ENCODE measurements at places on chromosomes 3 and 15.

GRCh38 chr15:75725719-75726607 lies 13.3 kb upstream of the CSPG4 start:
- H3K27ac ChIP-seq: no peak overlapping the region
- H3K36me3 ChIP-seq: no peaks in the 10 kb centered on the region
- no peak for DNase-seq
- peaks cover 11% of the 10 kb centered on the region for H3K4me1 ChIP-seq

GRCh38 chr15:93072411-93073394 lies 16.3 kb downstream of the RGMA start:
- peak; percentile 74 for DNase-seq
- peaks cover 79% of the 10 kb centered on the region for H3K27me3 ChIP-seq
- H3K4me3 ChIP-seq: no peak overlapping the region
- peaks cover 18% of the 10 kb centered on the region for H3K4me1 ChIP-seq
- H3K36me3 ChIP-seq: no peaks in the 10 kb centered on the region

- DNase-seq: no peak
- no peak overlapping the region for H3K27ac ChIP-seq
- H3K36me3 ChIP-seq: no peaks in the 10 kb centered on the region
- H3K4me3 ChIP-seq: no peak overlapping the region
- no peaks in the 10 kb centered on the region for H3K4me1 ChIP-seq
- no peaks in the 10 kb centered on the region for H3K27me3 ChIP-seq
These were observed 356.6 kb downstream of the VGLL3 start for GRCh38 chr3:86634361-86634760.

- H3K4me3 ChIP-seq: no peak overlapping the region
- H3K27ac ChIP-seq: no peak overlapping the region
- no peak for DNase-seq
- H3K36me3 ChIP-seq: no peaks in the 10 kb centered on the region
- no peaks in the 10 kb centered on the region for H3K27me3 ChIP-seq
These were observed 29.3 kb downstream of the PPP2R3A start for GRCh38 chr3:135994708-135995337.

GRCh38 chr15:61481886-61482285 lies 252.8 kb upstream of the RORA start:
- H3K27ac ChIP-seq: no peak overlapping the region
- DNase-seq: no peak
- no peaks in the 10 kb centered on the region for H3K4me1 ChIP-seq
- H3K4me3 ChIP-seq: no peak overlapping the region
- no peaks in the 10 kb centered on the region for H3K36me3 ChIP-seq

DNA sequence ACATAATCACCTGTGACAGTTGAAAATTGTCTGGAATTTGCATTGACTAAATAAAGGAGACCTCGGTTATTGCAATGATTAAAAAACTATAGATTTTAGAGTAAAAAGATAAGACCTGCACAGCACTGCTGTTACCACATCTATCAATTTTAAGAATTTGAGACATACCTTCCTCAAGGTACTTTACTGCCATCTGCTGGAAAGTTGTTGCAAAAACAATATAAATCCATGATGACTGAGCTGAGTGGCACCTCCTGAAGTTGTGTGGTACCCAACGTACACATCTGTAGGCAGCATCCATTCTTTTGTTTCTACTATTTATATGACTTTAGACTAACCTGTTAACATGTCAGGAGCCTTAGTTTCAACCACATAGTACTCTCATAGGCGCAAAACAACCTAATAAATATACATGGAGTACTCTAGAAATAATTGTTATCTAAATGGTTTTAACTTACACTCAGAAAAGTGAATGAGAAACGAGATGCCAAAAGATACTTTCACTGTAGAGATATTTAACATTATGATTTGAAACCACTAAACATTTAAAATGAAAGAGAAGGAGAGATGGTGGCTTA lies 106.7 kb downstream of the GHSR start:
- DNase-seq: peak; percentile 67
- H3K4me1 ChIP-seq: no peaks in the 10 kb centered on the region
- no peak overlapping the region for H3K27ac ChIP-seq
- no peaks in the 10 kb centered on the region for H3K27me3 ChIP-seq
- H3K36me3 ChIP-seq: peaks cover 70% of the 10 kb centered on the region

- H3K4me3 ChIP-seq: no peak overlapping the region
- H3K27me3 ChIP-seq: no peaks in the 10 kb centered on the region
- H3K36me3 ChIP-seq: peaks cover 30% of the 10 kb centered on the region
- H3K4me1 ChIP-seq: peaks cover 77% of the 10 kb centered on the region
These were observed 6.9 kb downstream of the INAFM2 start for GRCh38 chr15:40330368-40330836.

GRCh38 chr15:93043621-93044300 lies 45.2 kb downstream of the RGMA start:
- no peak overlapping the region for H3K4me3 ChIP-seq
- no peaks in the 10 kb centered on the region for H3K4me1 ChIP-seq
- H3K36me3 ChIP-seq: no peaks in the 10 kb centered on the region

DNA sequence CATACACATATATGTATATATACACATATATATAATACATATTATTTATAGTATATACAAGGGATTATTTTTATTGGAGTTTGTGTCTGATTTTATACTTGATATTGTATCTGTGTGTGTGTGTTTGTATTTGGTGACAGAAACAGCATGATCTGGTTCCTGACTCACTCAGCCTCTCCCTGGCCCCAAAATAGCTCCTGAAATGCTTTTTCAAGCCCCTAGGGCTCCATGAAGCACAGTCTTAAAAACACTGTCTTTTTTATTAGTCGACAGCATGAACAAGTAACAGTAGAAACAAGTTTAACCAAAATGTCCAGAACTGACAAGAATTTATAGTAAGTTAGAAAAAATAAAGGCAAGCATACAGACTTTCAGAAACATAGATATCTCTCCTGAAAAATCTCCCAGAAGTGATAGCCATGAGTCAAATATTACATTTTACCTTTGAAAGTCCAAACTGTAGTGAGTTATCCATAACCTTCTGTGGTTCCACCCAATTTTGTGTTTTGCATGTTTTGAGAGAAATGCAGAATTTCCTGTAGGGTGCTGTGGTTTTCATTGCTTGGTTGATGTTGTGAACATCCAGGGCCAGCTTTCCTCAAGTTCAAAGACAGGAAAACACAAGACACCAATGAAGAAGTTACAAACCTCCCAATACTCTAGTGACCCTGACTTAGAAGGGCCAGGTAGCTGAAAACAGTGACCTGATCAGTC lies 98.5 kb upstream of the CCDC80 start:
- DNase-seq: no peak
- H3K36me3 ChIP-seq: no peaks in the 10 kb centered on the region
- H3K4me3 ChIP-seq: no peak overlapping the region
- H3K27me3 ChIP-seq: no peaks in the 10 kb centered on the region

- H3K4me3 ChIP-seq: no peak overlapping the region
- no peaks in the 10 kb centered on the region for H3K27me3 ChIP-seq
- H3K36me3 ChIP-seq: no peaks in the 10 kb centered on the region
- DNase-seq: no peak
- H3K4me1 ChIP-seq: no peaks in the 10 kb centered on the region
These were observed 137.1 kb downstream of the CBLB start for GRCh38 chr3:105731686-105732085.
